Activated CD8-positive, alpha-beta memory T cell treated with anti-CD3 and anti-CD28 coated beads for 1 hour (primary cell): ENCODE measurements at places on chromosomes 7 and 10.
A peak's percentile ranks its signal among the peaks of the same experiment; 100 is the strongest.

GRCh38 chr10:1358860-1359625 is 302.9 kb downstream of the WDR37 start:
- no peak for DNase-seq

GRCh38 chr10:24617771-24618396 is 105.8 kb downstream of the ARHGAP21 start:
- DNase-seq = peak; percentile 37

DNA sequence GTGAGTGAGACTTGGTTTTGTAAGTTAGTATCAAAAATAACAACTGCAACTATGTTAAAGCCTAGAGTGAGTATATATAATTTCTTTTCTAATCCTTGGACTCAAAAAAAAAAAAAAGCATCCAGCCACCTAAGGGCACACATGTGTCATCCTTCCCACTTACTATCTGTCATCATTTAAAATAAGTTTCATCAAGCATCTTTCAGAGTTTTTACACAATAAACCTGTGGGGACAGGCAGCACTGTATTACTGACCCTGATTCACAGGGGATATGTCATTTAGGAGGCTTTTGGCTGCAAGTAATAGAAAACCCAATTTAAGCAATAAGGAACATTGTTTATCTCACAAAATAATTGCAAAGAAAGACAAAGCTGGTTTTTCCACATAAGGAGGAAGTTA is 32.3 kb upstream of the OSBPL3 start:
- DNase-seq = no peak

- DNase-seq = no peak
These were observed 11.2 kb upstream of the TSPAN14 start for GRCh38 chr10:80442879-80443278.

- no peak for DNase-seq
These were observed 44.0 kb downstream of the OAT start for GRCh38 chr10:124374535-124375352.

DNA sequence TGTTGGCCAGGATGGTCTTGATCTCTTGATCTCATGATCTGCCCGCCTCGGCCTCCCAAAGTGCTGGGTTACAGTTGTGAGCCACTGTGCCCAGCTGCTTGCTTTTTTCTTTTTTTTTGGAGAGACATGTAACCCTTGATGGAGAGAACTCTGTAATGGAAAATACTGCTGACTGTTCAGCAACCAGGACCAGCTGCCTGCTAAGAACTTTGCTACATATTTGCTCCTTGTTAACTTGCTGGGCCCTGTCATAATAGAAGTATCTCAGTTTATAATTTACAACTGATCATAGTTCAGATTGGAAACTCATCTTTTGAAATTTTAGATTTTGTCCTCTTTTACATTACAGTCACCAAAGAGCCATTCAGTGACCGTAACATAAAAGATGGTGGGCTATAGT is 34.9 kb downstream of the TASOR2 start:
- no peak for DNase-seq

DNA sequence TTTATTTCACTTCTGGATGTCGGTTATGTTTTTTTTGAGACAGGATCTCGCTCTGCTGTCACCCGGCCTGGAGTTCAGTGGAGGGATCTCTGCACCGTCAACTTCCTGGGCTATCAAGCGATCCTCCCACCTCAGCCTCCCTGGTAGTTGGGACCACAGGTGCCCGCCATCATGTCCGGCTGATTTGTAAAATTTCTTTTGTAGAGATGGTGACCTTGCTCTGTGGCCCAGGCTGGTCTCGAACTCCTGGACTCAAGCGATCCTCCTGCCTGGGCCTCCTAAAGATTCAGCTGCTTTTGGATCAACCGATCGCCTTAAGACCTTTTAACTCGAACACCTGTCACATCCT is 606 bp upstream of the RABGEF1 start:
- DNase-seq = no peak

DNA sequence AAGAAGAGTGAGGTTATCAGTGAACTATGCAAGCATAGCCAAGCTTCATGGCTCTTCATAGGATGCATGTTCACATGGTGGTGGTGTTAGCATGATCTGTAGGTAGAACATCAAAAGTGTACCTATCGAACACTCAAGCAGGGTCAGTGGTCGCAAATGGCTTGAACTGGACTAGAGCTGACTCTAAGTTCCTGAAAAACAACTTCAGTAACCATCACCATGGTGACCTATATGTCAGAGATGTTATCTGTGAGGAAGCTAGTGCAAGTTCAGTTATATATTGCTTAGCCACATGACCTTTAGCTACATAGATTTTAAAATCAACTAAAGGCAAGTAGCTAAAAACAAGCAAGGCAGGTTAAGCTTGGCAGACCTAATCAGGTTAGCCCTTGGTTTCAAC is 163.1 kb upstream of the AGR3 start:
- DNase-seq = no peak

DNA sequence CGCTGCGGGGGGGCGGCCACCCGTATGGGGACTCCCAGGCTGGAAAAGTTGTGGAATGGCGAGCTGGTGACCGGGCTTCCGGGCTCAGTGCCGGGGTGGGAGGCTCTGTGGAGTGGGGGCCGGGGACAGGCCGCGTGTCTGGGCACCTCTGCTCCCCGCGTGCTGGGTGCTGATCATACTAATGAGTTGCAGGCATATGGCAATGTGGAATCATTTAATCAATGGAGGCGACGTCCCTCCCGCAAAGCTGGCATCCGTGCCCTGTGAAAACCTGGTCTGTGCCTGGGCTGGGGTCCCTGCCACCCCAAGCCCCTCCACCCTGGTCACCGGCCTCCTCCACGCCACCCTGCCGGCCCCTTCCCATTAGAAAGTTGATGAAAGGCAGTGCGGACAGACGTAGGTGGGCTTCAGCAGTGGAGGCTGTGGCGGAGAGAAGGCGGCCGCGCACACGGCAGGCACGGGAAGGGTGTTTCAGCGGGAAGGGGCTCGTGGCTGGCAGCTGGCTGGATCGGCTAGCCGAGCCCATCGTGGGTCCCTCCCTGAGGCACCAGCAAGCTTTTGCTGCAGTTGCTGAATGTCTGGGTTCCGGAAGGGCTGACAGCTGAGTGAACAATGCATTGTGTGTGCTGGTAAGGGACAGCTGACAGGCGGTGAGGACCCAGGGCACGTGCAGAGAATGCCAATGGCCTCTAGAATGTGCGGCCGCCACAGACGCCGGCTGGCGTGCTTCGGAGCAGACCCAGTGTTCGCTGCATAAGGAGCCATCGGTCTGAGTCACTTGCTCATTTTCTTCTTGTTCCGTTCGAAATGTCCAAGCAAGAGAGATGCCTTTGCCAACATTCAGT is 1.5 kb downstream of the ADGRA1 start:
- no peak for DNase-seq

- DNase-seq = no peak
These were observed 68.5 kb downstream of the AGK start for GRCh38 chr7:141619745-141620144.

DNA sequence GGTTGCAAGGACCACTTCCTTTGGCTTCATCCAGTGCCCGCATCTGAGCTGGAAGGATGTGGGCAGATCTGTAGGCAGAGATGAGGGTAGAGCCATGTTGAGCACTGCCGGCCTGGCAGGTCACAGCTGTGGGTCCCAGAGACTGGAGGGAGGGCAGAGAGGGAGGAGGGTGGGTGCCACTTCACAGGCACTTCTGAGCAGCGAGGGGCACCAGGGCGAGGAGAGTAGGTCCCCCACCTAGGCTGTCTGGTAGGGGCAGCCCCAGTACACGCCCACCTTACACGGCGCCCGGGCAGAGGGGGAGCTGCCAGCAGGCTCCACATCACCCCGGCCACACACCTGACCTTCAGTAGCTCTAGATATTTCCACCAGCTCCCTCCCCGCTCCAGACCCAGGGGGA is 473.0 kb upstream of the FOXK1 start:
- DNase-seq = no peak

- no peak for DNase-seq
These were observed 14.0 kb upstream of the ITGB8 start for GRCh38 chr7:20316706-20317105.

DNA sequence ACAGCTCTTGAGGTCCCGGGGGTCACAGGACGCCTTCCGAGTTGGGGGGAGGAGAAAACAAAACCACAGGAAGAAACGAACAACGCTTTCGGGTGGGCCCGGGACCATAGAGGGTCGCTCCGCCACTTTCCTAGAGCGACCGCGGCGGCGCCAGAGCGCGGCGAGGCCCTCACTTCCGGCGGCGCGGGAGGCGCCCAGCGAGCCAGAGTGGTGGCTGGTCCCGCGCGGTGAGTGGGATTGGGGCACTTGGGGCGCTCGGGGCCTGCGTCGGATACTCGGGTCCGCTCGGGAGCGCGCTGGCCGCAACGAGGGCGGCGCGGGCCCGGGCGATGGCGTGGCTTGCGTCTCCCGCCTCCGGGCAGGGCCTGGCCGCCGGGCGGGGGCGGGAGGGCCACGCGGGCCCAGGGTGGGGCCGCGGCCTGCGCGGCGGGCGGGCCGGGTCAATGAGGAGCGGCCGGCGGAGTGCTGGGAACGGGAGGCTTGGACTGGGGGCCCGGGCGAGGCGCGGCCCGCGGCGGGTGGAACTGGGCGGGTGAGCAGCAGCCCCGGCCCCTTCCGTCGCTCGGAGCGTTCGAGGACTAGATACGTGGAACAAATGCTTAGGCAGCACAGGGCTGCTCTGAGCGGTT is at the start of gene ZNF22:
Gene ZNF22 (plus strand): TSS at position 172 of the 629 bp plus-strand sequence. CDS start 2,446 bp downstream, outside the sequence.
- peak; percentile 32 for DNase-seq

- DNase-seq = no peak
These were observed 137.7 kb downstream of the FAM204A start for GRCh38 chr10:118204292-118204943.

GRCh38 chr7:82433507-82433906 is 10.1 kb downstream of the CACNA2D1 start:
- no peak for DNase-seq

GRCh38 chr7:122136639-122137245 is 7.3 kb downstream of the AASS start:
- DNase-seq = no peak

DNA sequence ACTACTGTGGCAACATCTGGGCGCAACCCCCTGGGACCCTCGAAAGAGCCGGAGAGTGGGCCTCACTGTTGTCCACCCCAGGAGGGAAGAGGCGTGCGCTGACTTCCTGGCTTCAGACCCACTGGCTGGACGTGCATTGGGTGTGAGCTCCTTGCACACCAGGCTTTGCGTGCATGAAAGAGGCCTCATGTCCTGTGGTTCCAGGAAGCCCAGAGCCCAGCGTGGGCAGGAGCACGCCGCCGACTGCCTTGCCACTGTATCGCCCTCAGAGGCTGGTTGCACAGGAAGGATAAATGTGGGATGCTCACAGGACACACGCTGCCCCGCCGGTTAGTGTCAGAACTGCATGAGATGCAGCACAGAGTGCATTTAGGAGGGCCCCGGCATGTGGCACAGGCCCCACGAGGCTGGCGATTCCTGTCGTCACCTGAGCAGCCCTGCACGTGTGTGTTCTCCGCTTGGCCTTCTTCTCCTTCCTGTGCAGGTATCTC is 8.5 kb upstream of the JAKMIP3 start:
- no peak for DNase-seq

- no peak for DNase-seq
These were observed 231.3 kb upstream of the CELF2 start for GRCh38 chr10:10786109-10787090.

- no peak for DNase-seq
These were observed 49.0 kb downstream of the CNNM2 start for GRCh38 chr10:102967123-102967522.

GRCh38 chr7:157567666-157568065 is 230.9 kb downstream of the DNAJB6 start:
- DNase-seq = no peak

DNA sequence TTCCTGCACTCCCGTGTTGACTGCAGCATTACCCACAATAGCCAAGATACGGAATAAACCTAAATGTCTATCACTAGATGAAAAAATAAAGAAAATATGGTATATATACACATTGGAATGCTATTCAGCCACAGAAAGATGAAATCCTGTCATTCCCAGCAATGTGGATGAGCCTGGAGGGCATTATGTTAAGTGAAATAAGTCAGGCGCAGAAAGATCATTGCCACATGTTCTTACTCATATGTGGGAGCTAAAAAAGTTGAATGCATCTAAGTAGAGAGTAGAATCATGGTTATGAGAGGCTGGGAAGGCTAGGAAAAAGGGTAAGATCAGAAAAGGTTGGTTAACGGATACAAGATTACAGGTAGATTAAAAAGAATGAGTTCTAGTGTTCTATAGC is 219.1 kb upstream of the MKI67 start:
- no peak for DNase-seq

DNA sequence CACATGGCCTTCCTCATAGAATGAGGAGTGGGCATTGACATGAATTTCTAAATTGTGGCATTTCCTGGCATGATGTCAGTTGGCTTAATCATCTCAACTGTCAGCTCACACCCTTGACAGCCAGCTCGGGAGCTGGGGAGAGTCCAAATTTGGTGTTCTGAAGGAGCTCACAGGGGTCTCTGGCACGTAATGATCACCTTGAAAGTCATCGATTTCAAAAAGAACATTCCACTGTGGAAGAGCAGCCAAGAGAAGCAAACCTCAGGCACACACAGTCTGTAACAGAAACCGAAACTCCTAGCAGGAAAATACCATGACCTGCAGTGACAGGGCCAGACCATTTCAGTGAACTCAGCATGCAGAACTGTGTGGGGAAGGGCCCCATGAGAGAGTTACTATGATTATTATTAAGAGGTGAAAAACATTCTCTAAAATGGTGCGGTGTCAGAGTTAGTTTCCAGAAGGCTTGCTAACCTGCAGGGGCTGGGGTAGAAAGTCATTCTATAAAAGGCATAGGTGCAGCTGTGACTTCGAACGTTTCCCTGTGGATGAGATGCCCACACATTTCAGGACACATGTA is 26.4 kb upstream of the KLF6 start:
- DNase-seq = no peak

GRCh38 chr10:101818872-101819633 is 809 bp upstream of the OGA start:
- DNase-seq = no peak

DNA sequence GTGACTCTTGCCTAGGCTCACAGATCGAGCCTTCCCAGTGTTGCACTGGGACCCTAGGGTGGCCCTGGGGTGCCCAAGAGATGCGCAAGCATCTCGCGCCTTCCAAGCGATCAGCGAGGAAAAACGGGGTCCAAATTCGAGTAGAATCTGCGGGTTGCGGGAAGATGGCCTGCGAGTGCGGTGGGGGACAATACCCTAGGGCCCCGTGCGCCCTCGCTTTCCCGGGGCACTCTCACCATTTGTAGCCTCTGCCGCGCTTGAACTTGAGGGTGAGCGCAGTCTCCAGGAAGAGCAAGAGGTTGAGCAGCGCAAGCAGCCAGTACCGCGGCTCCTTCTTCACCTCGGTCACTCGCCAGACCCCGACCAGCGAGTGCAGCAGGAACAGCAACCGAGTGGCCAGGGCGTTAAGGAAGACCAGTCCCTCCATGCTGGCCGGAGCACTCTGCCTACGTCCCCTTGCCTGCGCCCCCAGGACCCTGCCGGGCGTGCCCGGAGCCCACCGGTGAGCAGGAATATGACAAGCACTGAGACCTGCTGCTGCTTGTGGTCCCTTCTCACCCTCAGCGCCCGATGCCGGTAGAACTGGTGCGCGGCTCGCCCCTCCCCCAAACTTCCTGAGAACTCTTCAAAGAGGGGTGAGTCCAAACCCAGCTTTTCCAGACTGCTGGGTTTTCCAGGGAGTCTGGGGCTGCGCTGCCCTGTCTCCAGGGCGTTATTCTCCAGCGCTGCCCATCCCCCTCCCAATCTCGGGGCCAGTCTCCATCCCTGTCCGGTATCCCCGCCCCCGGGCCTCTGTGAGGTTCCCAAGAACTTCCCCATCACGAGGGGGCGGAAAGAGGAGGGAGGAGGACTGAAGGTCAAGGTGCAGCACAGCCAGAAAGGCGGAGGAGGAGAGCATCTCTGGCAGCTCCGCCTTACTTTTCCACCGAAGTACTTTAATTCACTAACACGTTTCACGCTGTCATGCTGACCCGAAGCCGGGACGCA is at the start of gene TMEM26:
Gene TMEM26 (minus strand): TSS at position 727 of the 987 bp plus-strand sequence. CDS start 300 bp downstream, at position 427.
- no peak for DNase-seq

GRCh38 chr7:51292596-51292995 is 24.0 kb downstream of the COBL start:
- no peak for DNase-seq
